ENCODE measurements at places on chromosomes 3 and 15.

DNA sequence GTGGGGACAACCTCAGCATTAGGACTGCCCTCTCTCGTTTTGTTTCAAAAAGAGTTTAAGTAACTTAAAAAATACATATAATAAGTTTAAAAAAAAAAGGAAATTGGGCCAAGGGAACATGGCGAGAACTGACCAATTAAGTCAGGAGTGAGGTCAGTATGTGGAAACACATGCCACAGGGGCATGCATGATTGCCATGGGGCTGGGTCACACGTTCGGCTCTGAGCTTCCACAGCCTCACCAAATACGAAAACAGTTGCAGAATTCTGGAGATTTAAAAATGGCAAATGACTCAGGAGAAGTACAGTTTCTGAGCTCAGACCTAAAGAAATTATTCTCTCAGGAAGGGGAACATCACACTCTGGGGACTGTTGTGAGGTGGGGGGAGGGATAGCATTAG, 24.1 kb downstream of the PDE8A start:
- no peak for DNase-seq

GRCh38 chr3:179801263-179801662, 148.4 kb downstream of the USP13 start:
- DNase-seq: no peak

GRCh38 chr15:100111125-100112060, 230.4 kb downstream of the ADAMTS17 start:
- DNase-seq: no peak

DNA sequence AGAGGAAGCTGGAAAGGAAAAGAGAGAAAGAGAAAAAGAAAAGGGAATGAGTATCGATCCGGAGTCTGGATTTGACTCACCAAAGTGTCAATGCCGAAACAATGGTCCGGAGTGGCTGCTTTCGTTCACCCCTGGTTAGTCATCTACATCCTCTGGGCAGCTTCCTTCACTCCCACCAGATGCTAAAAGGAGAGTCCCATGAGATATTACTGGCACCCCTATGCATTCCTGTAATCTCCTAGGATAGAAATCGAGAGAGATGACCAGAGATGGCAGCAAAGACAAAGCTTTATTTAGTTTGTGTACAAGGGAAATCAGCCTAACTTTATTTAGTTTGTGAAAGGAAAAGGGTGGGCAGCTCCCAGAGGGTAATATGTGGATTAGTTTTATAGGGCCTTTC, 622.2 kb downstream of the ZPLD1 start:
- DNase-seq: no peak

DNA sequence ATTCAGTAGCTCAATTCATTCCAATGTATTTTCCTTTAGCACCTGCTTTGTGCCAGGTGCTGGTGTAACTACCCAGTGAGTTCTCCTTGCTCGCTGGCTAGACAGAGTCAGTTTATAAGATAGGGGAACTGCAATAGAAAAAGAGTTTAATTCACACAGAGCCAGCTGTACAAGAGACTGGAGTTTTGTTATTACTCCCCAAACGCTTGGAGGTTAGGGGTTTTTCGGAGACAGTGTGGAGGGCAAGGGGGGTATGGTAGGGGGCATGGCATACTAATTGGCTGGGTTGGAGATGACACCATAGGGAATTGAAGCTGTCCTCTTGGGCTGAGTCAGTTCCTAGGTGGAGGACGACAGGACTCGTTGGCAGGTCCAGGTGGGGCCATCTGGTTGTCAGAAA, 5.4 kb upstream of the CFAP91 start:
- no peak for DNase-seq

DNA sequence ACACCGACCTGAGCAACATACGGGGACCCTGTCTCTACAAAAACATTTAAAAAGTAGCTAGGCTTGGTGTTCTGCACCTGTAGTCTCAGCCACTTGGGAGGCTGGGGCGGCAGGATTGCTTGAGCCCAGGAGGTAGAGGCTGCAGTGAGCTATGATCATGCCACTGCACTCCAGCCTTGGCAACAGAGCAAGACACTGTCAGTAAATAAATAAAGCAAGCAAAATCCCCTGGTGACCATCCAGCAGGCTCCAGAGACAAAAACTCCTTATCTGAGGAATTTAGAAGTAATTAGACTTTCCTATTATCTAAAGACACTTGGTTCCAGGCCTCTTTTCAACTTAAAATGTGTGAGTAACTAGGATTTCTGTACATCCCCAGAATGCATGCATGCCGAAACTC, 29.5 kb upstream of the ZNF774 start:
- no peak for DNase-seq

DNA sequence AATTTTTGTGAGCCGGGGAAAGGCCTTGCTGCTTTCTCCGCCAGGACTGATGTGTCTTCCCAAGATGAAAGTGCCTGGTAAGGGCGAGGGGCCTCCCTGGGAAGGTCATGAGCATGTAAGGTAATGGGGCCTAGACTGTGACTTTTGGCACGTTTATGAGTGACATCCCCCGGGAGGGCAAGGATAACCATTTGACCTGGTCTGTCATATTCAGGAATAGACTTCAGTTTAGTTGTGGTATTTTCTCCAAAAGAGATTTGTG, 631 bp upstream of the CNBP start:
- DNase-seq: no peak

DNA sequence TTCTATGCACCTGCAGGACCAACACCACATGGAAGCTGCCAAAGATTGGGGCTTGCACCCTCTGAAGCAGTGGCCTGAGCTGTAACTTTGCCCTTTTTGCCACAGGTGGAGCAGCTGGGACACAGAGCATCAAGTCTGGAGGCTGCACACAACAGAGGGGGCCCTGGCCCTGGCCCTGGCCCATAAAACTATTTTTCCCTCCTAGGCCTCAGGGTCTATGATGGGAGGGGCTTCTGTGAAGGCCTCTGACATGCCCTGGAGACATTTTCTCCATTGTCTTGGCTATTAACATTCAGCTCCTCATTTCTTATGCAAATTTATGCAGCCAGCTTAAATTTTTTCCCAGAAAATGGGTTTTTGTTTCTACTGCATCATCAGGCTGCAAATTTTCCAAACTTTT, 335.5 kb downstream of the ARPP21 start:
- DNase-seq: no peak

- peak; percentile 62 for DNase-seq
These were observed 25.7 kb downstream of the FSIP1 start for GRCh38 chr15:39756806-39757522.

DNA sequence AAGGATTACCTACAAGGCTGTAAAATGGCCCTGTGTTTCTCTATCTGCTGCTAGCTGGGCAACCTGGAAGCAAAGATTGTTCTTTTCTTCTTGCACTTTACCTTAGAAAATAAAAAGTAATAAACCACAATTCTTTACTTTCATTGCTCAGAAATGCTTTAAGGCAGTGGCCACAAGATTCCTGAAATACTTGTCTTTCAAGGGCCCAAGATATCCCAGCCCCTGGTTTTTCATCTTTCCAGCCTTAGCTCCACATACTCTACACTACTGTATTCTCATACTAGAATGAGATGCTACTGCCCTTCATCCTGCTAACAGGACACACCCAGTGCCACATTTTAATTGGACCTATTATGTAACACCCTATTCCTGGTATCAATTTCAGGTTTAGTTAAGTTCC, 78.9 kb downstream of the GTF2E1 start:
- no peak for DNase-seq

GRCh38 chr3:105177576-105177975, 189.1 kb upstream of the ALCAM start:
- DNase-seq: no peak

DNA sequence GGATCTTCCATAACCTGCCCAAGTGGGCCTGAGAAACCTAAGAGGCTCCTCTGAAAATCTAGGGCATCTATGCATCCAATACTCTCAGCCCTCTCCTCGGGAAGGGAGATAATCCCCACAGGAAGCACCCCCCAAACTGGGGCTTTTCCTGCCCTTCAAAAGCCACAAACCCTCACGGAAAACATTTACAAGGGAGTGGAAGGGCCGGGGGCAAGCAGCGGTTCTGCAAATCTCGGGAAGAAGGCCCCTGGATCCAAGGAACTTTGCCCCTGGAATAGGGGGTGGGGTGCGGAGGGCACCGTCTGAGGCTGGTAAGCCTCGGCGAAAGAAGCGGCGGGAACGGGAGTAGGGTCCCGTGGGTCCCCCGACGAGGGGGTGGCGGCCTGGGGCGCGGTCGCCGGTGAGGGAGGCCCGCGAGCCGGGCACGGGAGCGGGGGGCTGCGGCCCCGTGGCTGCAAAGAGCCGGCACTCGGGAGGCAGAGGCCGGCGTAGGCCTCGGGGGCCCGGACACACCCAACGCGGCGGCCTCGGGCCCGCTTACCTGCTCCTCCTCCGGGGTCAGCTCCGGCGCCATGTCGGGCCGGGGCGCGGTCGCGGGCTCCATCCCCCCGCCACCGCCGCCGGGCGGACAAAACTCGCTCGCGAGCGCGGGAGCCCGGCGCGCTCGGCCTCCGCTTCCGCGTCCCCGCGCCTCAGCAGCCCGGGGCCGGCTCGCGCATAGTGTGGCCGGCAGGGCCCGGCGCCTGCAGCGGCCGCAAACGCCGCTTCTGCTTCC, 755 bp downstream of the PTPN9 start:
- DNase-seq: no peak

- no peak for DNase-seq
These were observed 155.4 kb upstream of the GOLGA6L4 start for GRCh38 chr15:84079885-84080777.

GRCh38 chr15:81469154-81469553, 95.1 kb upstream of the TMC3 start:
- DNase-seq: no peak

DNA sequence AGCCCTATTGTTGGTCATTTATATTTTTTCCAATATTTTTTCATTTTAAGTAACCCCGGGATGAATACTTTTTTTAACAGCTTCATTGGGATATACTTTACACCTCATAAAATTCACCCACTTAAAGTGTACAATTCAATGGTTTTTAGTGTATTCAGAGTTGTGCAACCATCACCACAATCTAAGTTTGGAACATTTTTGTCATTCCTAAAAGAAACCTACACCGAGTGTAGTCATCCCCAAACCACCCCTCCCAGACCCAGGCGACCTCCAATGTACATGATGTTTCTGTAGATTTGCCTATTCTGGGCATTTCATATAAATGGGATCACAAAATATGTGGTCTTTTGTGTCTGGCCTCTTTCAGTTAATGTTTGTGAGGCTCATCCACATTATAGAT, 118.3 kb upstream of the FRMD4B start:
- DNase-seq: no peak

DNA sequence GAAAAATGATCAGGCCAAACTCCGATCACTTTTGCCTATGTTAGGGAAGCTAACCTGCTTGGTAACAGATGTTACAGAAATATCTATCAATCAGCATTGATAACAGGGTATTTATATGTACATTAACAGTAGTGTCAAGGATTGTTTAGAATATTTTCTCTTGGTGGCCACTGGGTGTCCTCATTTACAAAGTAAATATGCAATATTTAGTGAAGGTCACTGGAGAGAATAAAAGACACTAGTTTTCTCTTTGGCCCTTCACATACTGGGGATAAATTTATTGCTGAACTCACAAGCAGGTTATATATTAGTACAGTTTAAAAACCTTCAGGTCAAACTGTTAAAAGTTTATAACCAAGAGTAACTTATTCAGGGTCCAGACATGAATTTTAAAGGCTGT, 69.0 kb downstream of the TIGIT start:
- no peak for DNase-seq

GRCh38 chr15:36432161-36432560, 147.3 kb upstream of the CDIN1 start:
- no peak for DNase-seq

- no peak for DNase-seq
These were observed 49.3 kb downstream of the SNX4 start for GRCh38 chr3:125470671-125471070.

- DNase-seq: no peak
These were observed 169.8 kb downstream of the POTEB3 start for GRCh38 chr15:21270474-21270873.

DNA sequence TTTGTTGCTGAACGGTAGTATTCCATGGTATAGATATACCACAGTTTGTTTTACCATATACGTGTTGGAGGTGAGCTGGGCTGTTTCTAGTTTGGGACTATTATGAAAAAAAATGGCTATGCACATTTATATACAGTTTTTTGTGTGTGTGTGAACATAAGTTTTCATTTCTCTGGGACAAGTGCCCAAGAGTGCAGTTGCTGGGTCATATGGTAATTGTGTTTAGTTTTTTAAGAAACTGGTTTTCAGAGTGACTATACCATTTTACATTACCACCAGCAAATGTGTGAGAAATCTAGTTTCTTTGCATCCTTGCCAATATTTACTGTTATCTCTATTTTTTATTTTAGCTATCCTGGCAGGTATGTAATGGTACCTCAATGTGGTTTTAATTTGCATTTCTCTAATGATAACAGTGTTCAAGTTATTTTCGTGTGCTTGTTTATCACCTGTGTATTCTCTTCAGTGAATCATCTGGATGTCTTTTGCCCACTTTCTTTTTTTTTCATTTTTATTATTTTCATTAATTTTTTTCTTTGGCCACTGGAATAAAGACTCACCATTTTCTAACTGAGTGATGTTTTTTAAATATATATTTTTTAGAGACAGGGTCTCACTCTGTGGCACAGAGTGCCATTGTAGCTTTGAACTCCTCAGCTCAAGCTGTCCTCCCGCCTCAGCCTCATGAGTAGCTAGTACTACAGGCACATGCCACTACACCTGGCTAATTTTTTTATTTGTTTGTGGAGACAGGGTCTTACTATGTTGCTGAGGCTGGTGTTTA, 75.3 kb downstream of the ZNF609 start:
- no peak for DNase-seq

- no peak for DNase-seq
These were observed 178.4 kb downstream of the TP63 start for GRCh38 chr3:189809583-189809982.

DNA sequence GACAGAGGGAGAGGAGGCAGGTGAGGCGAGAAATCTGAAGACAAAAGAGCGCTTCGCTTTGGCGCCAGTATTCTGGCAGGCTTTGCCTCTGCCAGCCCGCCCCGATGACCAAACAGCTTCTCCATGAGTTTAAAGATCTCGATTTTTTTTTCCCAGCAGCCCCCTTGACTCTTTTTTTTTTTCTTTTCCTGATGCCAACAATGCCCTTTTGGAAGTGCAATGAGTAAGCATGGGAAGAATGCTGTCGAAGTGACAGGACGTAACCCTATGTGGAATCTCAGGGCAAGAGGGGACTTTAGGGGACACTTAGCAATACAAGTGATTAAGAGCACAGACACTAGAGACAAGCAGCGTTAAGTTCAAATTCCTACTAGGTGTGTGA, 211.7 kb downstream of the FGF12 start:
- no peak for DNase-seq

DNA sequence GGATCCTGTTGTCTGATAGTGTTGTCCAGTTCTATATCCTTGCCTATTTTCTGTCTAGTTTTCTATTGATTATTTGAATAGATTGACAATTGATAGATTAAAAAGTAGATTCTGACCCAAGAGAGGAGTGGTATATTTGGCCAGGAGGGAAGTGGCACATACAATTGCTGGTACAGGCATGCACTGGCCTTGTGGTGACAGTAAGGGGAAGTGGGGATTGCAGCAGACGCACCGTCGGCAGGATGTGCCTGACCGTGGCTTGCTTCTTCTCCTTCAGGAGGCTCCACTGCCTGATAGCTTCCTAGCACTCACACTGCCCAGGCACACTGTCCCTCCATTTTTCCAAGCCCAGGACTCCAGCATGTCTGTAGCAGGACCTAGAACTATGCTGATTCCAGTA, 10.5 kb downstream of the GABRG3 start:
- DNase-seq: no peak
